ENCODE measurements at places on chromosomes 5 and 9. TPM values are rescaled to one million over a fixed set of nuclear protein-coding genes. Genes with fewer than 3 reads are reported as not detected.

ZNG1F gene
- total RNA-seq = 34.3 TPM

RETREG1 gene
- 11.6 TPM for total RNA-seq

OBP2B gene
- not detected for total RNA-seq

GLT6D1 gene
- total RNA-seq = not detected

ANKRD55 gene
- not detected for total RNA-seq

PCDHGA6 gene
- 4.1 TPM for total RNA-seq

ATOSB gene
- 4.1 TPM for total RNA-seq

Data from Peyer's patch (tissue), 4 donors.